Left lung (tissue), 14 donors: ENCODE measurements at places on chromosomes 2 and 18. TPM values are rescaled to one million over a fixed set of nuclear protein-coding genes. Genes with fewer than 3 reads are reported as not detected.

DNA sequence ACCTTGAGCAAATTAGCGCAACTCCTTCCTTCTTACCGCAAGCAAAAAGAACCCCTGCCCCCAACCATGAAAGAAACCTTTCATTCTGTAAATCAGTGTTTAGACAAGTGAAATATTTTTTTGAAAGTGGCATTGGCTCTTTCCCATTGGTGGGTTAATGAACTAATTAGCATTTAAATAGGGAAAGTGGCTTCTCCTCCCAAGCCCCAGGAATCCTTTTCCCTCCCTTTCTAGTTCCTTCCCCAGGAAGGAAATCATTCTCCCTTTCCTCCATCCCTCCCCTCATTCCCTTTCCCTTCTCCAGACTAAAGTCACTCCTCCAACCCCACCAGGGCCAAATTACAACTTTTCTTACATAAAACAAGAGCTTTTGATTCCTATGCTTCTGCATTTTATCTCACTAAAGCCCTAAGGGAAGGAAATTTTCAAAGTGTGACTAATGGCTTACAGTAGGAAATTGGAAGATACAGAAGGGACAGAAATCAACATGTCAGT lies 22.9 kb upstream of the TYMS start:
- no peak for DNase-seq

DNA sequence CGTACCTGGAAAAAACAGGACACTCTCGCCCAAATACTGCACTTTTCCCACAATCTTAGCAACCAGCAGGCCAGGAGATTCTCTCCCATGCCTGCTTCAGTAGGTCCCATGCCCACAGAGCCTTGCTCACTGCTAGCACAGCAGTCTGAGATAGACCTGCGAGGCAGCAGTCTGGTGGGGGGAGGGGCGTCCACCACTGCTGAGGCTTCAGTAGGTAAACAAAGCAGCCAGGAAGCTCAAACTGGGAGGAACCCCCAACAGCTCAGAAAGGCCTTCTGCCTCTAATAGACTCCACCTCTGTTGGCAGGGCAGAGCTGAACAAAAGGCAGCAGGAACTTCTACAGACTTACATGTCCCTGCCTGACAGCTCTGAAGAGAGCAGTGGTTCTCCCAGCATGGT lies 1202.8 kb upstream of the ACVR2A start:
- peak; percentile 41 for DNase-seq

GRCh38 chr2:237877576-237878307 lies 18.3 kb downstream of the RAMP1 start:
- DNase-seq: no peak

DNA sequence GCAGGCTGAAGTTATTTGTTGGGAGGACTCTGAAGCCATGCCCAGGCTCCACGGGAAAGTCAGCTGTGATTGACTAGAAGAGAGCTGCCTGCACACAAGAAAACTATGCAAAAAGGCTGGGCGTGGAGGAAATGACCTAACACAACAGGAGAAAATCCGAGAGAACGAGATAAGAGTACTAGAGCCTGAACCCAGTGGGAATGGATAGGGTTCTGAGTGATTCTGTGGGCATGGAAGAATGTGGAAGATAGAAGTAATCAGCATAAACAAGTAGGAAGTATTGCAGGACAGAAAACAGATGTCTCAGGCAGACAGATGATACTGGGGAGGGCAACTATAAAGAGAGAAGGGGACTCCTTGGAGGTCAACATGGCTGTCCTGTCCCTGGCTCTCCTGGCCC lies 12.1 kb upstream of the COPS8 start:
- DNase-seq: no peak

DNA sequence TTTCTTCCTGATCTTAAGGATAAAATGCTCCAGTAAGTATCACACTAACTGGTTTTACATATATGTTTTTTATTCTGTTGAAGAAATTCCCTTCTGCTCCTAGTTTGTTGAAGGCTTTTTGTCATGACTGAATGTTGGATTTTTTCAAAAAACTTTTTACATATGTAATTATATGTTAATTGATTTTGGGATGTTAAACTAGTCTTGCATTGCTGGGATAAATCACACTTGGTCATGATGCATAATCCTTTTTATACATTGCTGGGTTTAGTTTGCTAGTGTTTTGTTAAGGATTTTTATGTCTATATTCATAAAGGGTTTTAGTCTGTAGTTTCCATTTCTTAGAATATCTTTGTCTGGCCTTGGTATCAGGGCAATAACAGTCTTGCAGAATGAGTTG lies 65.6 kb upstream of the TXNDC2 start:
- DNase-seq: no peak

DNA sequence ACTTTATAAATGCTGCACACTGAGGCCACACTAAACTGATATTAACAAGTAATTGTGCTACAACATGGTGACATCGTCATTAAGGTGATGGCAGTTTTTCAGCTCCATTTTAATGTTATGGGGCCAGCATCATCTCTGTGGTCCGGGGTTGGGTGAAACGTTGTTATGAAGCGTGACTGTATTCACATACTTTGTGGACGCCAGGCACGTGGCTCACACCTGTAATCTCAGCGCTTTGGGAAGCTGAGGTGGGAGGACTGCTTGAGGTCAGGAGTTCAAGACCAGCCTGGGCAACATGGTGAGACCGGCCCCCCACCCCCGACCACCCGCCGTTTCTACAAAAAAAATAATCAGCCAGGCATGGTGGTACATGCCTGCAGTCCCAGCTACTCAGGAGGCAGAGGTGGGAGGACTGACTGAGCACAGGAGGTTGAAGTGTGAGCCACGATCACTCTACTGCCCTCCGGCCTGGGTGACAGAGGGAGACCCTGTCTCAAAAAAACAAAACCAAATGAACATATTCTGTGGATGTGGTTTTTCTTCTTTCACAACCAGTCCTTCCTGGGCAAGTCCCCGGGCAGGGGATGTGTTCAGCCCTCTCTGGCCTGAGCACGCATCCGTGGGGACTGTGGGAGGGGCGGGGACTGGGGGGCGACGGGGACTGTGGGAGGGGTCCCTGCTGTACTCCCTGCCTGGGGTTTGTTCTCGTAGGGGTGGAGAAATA lies 12.9 kb upstream of the GAL3ST2 start:
- DNase-seq: no peak

- no peak for DNase-seq
Measured at GRCh38 chr2:232203166-232203891, 175.2 kb upstream of the ALPP start.

- no peak for DNase-seq
Measured at GRCh38 chr18:68662754-68663153, 52.2 kb downstream of the TMX3 start.

- no peak for DNase-seq
Measured at GRCh38 chr2:124959581-124959980, 934.5 kb downstream of the CNTNAP5 start.

- no peak for DNase-seq
Measured at GRCh38 chr18:396556-396955, 103.9 kb downstream of the COLEC12 start.

DNA sequence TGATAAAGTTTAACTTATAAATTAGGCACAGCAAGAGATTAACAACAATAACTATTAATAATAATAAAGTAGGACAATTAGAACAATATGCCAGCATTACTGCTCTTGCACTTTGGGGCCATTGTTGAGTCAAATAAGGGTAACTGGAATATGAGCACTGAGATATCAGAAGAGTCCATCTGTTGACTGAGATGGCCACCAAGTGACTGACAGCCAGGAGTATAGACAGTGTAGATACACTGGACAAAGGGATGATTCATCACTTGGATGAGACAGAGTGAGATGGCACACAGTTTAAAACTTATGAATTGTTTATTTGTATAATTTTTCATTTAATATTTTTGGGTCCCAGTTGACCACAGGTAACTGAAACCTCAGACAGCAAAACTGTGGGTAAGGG lies 20.0 kb downstream of the NAB1 start:
- no peak for DNase-seq

- no peak for DNase-seq
Measured at GRCh38 chr2:27407798-27408491, 1.4 kb downstream of the PPM1G start.

DNA sequence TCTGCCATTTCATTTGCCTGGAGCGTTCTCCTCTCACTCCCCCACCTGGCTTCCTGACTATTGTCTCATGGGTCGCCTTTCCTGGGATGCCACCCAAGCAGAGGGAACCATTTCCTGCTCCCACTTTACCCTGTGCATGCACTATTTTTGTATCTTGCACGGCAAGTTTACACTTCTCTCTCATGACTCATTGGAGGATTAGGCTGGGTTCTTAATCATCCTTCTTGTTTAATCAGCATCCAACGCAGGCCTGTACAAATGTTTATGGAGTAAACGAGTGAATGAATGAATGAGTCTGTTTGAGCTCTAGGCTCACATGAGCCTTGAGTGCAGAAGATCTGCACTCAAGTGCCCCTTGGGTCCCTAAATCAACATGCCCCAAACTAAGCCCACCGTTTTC lies 3.8 kb upstream of the ARHGAP25 start:
- DNase-seq: no peak

GRCh38 chr2:152370783-152371182 lies 35.8 kb downstream of the FMNL2 start:
- no peak for DNase-seq

DNA sequence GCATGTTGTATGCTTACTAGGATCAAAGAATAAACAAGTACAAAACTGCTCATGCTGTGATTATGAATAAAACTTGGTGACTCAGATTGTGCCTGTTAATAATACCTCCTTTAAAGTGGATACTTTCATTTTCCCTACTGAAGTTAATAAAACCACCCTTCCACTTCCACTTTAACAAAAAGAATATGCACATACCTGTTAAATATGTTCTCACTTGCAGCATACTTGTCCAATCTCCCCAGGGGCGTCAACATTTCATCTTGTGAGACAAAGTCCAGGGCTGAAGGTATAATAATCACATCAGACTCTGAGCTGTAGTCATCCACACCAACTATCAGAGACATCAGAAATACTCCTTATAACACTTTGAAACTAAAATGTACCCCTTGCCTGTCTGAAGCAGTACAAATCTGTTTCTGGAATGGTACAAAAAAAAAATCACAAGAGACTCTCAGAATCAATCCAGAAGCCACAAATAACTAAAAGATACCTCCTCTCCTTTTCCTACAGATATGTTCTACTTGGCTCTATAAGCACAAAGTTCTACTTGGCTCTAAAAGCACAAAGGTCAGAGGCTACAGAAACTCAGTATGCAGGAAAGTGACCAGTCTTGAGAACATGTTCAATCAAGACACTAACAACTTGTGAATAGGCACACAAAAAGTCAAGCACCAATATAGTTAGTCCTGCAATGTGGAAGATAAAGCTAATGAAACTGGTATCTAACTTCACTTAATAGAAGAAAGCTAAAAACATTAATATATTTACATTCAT lies 19.3 kb downstream of the PPP4R1 start:
- DNase-seq: no peak

GRCh38 chr2:46296216-46296839 lies 879 bp upstream of the EPAS1 start:
- DNase-seq: no peak

GRCh38 chr18:74278058-74278457 lies 13.7 kb downstream of the CYB5A start:
- DNase-seq: no peak

DNA sequence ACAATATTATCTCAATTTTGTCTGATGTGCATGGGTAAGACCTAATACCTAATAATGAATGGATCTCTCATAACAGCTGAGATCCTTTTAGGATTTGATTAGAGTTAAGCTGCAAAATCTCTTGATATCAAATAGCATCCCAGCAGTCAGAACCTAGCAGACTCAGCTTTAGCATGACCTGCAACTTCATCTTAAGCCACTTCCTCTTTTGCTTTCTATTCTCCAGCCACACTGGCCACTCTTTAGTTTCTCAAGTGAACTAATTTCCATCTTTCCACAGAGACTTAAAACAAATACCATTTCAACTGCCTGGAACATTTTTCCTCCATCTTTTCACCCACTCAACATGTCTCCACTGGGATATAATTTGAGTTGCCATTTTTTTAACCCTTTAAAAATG lies 1251.6 kb upstream of the ZEB2 start:
- DNase-seq: no peak

DNA sequence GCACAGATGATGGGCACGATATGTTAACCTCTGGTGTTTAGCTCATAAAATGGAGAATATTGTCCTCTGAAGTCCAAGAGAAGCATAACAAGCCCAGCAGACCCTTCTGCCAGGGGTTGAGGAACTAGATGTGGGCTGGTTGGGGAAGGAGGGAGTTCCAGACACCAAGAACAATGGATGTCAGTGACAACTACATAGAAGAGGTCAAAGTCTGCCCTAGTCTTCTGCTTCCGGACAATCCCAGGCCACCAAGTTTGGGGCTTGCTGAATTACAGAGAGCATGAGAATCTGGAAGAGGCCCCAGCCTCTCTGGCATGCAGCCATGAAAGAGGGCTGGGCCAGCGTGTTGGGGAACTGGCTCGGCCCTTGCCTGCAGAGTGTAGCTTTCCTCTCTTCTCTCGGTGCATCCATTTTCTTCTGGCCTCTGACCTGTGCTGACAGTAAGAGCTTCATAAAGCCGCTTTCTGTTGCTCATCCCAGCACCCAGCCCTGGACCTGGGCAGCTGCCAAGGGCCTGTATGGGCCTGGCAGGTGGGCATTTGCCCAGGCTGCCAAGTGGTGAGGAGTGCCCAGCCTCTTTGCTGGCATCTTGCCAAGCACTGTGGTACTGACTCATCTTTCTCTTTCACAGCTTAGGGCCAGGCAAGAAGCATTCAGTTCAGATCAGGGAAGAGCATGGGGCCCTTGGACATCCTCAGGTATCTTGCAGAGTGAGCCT lies 14.6 kb upstream of the LAPTM4A start:
- no peak for DNase-seq

DNA sequence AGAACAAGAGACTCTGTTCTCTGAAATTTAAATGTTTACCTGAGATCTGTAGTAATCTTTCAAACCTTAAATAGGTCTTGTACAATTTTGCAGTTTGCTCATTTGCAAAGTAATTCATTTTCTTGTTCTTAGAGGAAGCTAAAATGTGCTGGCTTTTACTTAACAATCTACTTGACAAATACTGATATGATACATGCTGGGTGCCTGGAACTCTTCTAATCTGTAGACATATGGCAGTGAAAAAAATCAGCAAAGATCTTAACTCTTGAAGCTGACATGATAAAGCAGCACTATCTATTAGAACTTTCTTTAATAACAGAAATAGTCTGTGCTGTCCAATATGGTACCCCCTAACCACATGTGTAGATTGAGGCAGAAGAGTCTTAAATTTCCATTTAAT lies 1352.8 kb upstream of the SLC39A10 start:
- no peak for DNase-seq

GRCh38 chr2:96108541-96109360 lies 7.6 kb downstream of the ADRA2B start:
- DNase-seq: peak; percentile 30

GRCh38 chr2:43057026-43057741 lies 169.2 kb downstream of the ZFP36L2 start:
- DNase-seq: no peak

Gene RGPD3
- total RNA-seq: not detected

Gene TMEM163
- 23.2 TPM for total RNA-seq

Gene COBLL1
- total RNA-seq: 74.8 TPM

Gene ADGRF3
- 0.08 TPM for total RNA-seq

Gene STARD6
- not detected for total RNA-seq

Gene HNMT
- 53.0 TPM for total RNA-seq

Gene SFT2D3
- 4.7 TPM for total RNA-seq

Gene SESTD1
- 76.9 TPM for total RNA-seq

Gene ZC3H6
- 10.0 TPM for total RNA-seq

Gene GAL3ST2
- total RNA-seq: not detected
